ENCODE measurements at places on chromosomes 2 and 18. TPM values are rescaled to one million over a fixed set of nuclear protein-coding genes. Genes with fewer than 3 reads are reported as not detected.
A peak's percentile ranks its signal among the peaks of the same experiment; 100 is the strongest.

DNA sequence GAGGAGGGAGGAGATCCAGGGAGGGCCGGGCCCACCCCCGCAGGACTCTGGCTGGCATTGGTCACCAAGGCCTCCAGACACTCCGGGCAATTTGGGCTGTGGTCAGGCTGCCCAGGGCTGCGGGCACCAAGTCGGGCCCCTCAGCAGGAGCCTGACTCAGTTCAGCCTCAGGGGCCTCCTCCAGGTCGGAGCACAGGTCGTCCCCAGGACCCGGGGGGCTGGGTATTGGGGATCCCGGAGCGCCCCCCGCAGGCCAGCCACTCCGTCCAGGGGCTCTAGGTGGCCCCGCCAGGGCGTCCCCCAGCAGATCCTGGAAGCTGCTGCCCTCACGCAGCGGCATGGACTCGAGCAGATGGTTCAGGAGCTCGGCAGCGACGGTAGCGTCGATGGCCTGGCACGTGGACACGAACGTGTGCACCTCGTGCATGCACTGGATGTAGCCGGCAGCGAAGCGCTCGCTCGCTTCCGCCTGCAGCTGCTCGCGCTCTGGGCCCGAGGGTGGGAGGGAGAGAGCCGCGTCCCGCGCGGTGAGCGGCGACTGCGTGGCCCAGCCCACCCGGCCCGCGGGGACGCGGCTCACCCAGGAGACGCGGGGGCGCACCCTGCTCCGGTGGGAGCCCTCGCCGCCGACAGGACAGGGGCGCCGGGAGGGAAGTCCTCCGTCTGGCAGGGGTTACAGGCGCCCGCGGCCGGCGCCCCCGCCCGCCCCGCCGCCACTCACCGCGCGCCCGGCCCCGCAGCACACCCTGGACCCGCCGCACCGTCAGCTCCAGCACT, 884 bp downstream of the HES6 start:
- no peaks in the 10 kb centered on the region for H3K27me3 ChIP-seq
- DNase-seq, result peak; percentile 56
- H3K4me1 ChIP-seq, result peaks cover 57% of the 10 kb centered on the region
- H3K4me3 ChIP-seq, result peak overlapping the region; percentile 74

DNA sequence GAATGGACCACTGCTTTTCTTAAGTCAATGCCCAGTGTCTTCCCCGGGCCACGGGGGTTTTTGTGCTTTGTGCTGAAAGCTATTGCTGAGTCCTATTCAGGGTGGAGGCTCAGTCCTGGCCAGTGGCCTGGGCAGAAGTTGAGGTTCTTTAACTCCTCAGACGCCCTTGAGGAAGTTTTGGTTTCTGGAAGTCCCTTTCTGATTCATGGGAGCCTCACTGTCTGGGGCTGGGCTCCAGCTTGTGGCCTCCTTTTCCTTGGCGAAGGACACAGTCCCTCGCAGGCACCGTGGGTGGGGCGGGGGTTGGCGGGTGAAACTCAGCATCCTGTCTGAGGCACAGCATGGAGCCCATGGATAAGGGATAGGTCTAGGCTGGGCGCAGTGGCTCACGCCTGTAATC, 465.2 kb upstream of the HS6ST1 start:
- no peak overlapping the region for H3K4me3 ChIP-seq
- H3K27ac ChIP-seq, result no peak overlapping the region
- no peaks in the 10 kb centered on the region for H3K36me3 ChIP-seq
- DNase-seq, result no peak
- H3K27me3 ChIP-seq, result peaks cover 55% of the 10 kb centered on the region

GRCh38 chr18:80192653-80193385, 54.5 kb downstream of the PARD6G start:
- no peak overlapping the region for H3K4me3 ChIP-seq
- H3K27me3 ChIP-seq, result peaks cover 17% of the 10 kb centered on the region
- H3K27ac ChIP-seq, result no peak overlapping the region

DNA sequence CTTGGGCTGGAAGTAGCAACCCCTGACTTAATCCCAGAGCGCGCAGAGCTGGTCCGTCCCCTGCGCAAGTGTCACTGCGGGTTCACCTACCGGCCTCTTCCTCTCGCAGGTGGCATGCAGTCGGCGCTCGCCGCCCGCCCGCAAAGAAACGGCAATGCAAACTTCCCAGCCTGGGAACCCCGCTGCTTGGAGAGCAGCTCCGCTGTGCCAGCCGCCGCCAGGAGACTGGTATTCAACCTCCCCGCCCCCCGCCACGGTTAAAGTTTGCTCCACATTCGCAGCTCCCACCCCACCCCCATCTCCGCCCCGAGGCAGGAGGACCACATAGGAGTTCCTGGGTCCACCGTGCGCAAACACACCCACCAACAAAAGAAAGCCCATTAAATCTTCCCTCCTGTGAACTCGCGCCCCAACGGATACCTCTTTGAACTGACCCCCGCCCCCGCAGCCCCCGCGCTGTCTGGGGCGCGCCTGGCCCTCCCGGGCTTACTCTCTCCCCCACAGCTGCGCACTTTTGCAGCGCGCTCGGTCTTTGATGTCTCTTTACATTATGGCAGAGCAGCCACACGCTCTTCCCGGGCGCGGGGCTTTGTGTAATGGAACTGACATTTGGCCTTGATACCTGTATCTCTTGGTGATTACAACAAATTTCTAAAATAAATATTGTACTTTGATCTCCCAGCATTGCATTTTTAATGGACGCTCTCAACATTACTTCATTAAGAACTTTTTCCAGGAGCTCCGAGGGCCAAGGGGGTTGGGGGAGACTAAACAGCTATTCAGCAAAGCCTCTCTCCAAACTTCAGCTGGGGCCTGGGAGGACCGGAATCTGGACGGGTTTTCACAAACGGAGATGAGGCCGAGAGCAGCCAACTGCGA, 3.1 kb upstream of the SP5 start:
- H3K27ac ChIP-seq, result no peak overlapping the region
- no peaks in the 10 kb centered on the region for H3K27me3 ChIP-seq
- H3K4me3 ChIP-seq, result no peak overlapping the region
- H3K36me3 ChIP-seq, result no peaks in the 10 kb centered on the region
- peaks cover 42% of the 10 kb centered on the region for H3K4me1 ChIP-seq

GRCh38 chr18:53735526-53735925, 488.9 kb downstream of the MBD2 start:
- DNase-seq, result no peak
- H3K36me3 ChIP-seq, result no peaks in the 10 kb centered on the region
- no peak overlapping the region for H3K4me3 ChIP-seq
- H3K27ac ChIP-seq, result no peak overlapping the region
- no peaks in the 10 kb centered on the region for H3K4me1 ChIP-seq

- no peaks in the 10 kb centered on the region for H3K27me3 ChIP-seq
- H3K4me3 ChIP-seq, result no peak overlapping the region
- no peak overlapping the region for H3K27ac ChIP-seq
- H3K4me1 ChIP-seq, result no peaks in the 10 kb centered on the region
These were observed 99.4 kb upstream of the GALNT5 start for GRCh38 chr2:157158111-157158510.

DNA sequence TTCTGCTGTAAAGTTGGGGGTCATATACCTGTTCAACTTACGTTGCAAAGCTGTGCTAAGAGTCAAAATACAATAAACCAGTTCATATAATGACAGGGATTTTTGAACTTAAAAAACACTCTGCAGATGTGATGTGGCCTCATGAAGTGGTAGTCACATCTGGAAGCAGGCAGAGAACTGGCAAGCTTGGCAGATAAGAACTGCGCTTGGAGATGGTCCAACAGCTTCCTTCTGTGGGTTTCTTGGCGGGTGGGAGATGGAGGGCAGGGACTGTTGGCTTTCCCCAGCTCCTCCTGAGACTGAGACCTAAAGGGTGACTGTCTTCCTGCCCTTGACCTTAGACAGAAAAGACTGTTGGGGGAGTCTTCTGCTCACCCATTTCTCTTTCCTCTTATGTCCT, 140.4 kb downstream of the CTIF start:
- H3K4me3 ChIP-seq, result no peak overlapping the region
- no peaks in the 10 kb centered on the region for H3K36me3 ChIP-seq
- H3K4me1 ChIP-seq, result no peaks in the 10 kb centered on the region
- no peak for DNase-seq
- no peak overlapping the region for H3K27ac ChIP-seq

- no peaks in the 10 kb centered on the region for H3K4me1 ChIP-seq
- H3K27ac ChIP-seq, result no peak overlapping the region
- H3K36me3 ChIP-seq, result no peaks in the 10 kb centered on the region
- H3K27me3 ChIP-seq, result no peaks in the 10 kb centered on the region
These were observed 58.0 kb downstream of the ZNF519 start for GRCh38 chr18:14074187-14074586.

GRCh38 chr2:241412144-241412543, 56.1 kb downstream of the FARP2 start:
- DNase-seq, result peak; percentile 79
- H3K4me3 ChIP-seq, result no peak overlapping the region
- peak overlapping the region; percentile 82 for H3K27ac ChIP-seq
- H3K27me3 ChIP-seq, result no peaks in the 10 kb centered on the region
- peaks cover 25% of the 10 kb centered on the region for H3K4me1 ChIP-seq

- H3K27ac ChIP-seq, result no peak overlapping the region
- H3K4me3 ChIP-seq, result no peak overlapping the region
- no peaks in the 10 kb centered on the region for H3K4me1 ChIP-seq
- H3K27me3 ChIP-seq, result peaks cover 4% of the 10 kb centered on the region
- no peak for DNase-seq
These were observed 118.5 kb downstream of the ACKR3 start for GRCh38 chr2:236688157-236688556.

IMP4 gene
- polyA plus RNA-seq, result 209 TPM

ALK gene
- polyA plus RNA-seq, result not detected

NDUFS1 gene
- polyA plus RNA-seq, result 77.4 TPM

GAREM1 gene
- not detected for polyA plus RNA-seq

ADRA2B gene
- polyA plus RNA-seq, result not detected

All from K562 (cell line).